Esophagus squamous epithelium (tissue), 5 donors: ENCODE measurements at places on chromosomes 11 and 22.

DNA sequence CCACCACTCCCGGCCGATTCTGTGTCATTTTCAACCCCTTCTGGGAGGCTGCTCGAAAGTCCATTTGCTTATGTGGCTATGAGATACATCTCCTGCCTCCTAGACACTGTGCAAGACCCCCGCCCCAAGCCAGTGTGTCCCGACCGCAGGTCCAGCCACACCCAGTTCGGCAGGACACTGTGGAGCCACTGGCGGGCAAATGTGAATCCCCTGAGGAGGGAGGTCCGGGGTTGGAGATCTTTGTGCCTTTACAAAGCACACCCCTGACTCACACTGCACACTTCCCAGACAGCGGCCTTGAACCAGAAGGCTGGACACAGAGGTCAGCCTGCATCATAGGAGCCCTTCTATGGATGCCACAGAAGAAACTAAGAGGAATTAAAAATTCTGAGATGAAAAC is 17.4 kb downstream of the FXYD6 start:
- DNase-seq, result no peak

DNA sequence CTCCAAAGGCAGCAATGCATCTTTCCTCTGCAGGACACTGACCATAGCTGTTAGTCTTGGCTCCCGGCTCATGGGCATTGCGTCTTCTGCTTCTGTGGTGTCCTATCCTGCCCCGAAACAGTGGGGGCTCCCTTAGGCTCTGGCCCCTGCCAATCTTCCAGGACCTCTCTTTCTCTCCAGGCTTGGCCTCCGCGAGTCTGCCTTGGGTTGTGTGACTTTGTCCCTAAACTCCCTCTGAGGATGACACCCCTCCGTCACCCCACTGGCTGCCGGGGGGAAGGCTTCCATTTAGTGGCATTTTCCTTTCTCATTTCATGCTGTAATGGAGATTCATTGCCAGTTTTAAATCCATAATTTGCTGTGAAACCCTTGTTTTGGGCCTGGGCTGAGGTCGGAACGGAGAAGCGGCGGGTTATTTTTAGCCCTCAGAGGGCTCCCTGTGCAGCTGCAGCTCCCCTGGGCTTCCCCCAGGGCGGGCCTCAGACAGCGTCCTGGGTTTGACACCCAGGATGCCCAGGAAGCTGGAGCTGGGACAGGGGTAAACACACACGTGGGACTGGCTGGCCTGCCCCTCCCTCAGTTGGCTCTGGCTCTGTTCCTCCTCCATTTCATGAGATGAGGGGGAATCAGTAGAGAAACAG is 156.1 kb downstream of the ST3GAL4 start:
- no peak for DNase-seq

GRCh38 chr11:75035911-75036565 is 47.3 kb downstream of the NEU3 start:
- no peak for DNase-seq

GRCh38 chr11:35593143-35593542 is 25.1 kb upstream of the FJX1 start:
- DNase-seq, result no peak

DNA sequence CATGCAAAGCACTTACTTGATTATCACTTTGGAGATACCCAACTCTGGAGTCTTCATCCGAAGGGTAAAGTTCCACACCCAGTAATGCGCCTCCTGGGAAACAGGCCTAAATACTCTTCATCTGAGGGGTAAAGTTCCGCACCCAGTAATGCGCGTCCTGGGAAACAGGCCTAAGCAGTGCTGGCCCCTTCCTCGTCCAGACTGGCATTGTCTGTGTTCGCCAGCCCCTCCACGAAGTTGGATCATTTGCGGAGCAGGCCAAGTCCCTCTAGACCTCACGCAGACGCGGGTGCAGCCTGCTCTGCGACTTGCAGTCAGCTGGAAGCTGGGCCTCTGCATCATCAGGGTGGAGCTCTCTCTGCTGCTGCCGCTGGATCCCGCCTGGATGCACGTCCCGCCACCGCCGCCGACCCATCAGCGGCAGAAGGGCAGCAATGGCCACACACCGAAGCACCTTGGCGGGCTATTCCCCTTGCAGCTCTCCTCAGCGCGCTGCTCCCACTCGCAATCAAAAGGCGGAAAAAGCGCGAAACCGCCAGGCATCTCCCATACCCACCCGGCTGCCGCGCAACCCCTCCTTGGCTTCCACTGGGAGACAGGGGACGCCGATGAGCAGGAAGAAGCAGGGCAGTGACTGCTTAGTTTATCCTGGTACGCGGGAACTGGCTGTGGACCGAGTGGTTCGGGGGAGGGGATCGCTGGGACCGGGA is 34.1 kb upstream of the GLYATL1 start:
- no peak for DNase-seq

- DNase-seq, result no peak
Observed at GRCh38 chr11:8826901-8827560, 84.0 kb upstream of the AKIP1 start.

DNA sequence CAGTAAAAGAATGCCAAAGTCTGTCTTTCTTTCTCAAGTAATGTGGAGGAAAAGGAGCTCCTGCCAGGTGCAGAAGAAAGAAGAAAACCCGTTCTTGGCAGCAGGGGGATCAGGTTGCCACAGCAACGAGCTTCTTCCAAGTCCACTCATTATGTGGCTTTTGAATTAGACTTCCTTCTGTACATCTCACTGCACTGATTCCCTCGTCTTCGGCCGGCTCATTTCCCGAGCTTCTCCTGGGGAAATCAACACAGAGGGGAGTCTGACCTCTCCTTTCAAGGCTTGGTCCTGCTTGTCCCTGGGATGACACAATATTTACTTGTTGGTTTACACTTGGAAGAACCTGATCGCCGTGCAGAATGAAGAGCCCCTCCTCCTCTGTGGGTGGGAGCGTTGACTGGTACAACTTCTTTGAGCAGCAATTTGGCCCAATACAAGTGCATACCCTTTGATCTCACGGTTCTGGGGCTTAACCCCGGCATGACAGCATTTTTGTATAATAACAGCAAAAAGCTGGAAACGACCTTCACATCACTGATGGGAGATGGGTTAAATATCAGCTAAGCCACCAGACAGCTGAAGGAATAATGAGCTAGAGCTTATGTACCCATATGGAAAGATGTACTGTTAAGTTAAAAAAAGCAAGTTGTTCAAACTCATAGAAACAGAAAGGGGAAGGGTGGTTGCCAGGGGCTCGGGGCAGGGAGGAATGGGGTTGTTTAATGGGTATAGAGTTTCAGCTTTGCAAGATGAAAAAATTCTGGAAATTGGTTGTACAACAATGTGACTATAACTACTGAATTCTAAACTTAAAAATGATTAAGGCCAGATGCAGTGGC is 35.4 kb downstream of the MCHR1 start:
- DNase-seq, result no peak

DNA sequence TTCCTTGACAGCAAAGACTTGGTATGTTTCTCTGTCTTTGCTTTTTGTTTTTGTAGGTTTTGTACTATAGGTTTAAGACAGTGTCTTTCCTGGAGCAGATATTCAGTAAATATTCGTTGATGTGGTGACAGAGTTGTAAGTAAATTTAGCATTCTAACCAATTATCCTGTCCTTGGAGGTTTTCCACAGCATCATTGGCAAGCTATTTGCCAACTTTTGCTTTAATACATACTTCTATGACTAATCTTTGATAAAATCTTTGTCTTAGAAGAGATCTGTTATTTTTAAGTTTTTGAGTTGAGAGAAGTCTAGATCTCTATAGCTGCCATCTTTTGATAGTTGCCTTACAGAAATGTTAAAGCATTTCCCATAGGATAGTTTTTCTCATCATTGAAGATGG is 3.8 kb downstream of the USP47 start:
- DNase-seq, result no peak

- no peak for DNase-seq
Observed at GRCh38 chr11:1219446-1219833, 3.4 kb upstream of the MUC5B start.

GRCh38 chr11:102244681-102245409 is 72.4 kb upstream of the BIRC3 start:
- no peak for DNase-seq

GRCh38 chr22:28180804-28181731 is 262.0 kb upstream of the PITPNB start:
- DNase-seq, result no peak

GRCh38 chr22:46764140-46764680 is 1.8 kb downstream of the TBC1D22A start:
- DNase-seq, result no peak

GRCh38 chr11:117281159-117281558 is 10.0 kb upstream of the BACE1-AS start:
- no peak for DNase-seq

DNA sequence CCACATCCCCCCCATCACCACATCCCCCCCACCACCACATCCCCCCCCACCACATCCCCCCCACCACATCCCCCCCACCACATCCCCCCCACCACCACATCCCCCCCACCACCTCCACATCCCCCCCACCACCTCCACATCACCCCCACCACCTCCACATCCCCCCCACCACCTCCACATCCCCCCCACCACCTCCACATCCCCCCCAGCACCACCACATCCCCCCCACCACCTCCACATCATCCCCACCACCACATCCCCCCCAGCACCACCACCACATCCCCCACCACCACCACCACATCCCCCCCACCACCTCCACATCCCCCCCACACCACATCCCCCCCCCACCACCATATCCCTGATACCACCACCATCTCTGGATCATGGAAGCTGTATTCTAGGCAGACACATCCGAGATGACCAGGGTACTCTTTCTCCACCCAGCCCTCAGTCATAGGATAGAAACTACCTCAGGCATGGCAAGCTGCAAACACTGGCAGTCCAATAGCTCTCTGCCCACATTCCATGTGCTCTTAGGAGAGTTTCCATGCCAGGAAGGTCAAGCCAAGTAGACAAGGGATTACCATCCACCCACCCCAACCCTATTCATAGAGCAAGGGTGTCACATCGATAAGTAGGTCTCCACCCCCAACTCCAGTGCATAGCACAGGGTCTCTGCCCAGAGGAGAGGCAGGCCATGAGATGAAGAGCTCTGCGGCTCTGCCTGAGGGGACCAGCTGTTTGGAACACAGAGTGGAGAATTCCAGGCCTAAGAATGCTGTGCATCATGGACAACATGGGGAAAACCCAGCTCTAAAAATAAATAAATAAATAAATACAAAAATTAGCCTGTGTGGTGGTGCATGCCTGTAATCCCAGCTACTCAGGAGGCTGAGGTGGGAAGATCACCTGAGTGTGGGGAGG is 33.0 kb upstream of the TEAD1 start:
- no peak for DNase-seq

GRCh38 chr11:64611869-64612646 is 21.0 kb downstream of the SLC22A12 start:
- DNase-seq, result no peak

GRCh38 chr11:128779036-128779435 is 85.2 kb downstream of the FLI1 start:
- DNase-seq, result no peak

GRCh38 chr11:23604966-23605365 is 744.7 kb upstream of the CCDC179 start:
- DNase-seq, result no peak

GRCh38 chr11:76802621-76803020 is 19.5 kb downstream of the TSKU start:
- no peak for DNase-seq

DNA sequence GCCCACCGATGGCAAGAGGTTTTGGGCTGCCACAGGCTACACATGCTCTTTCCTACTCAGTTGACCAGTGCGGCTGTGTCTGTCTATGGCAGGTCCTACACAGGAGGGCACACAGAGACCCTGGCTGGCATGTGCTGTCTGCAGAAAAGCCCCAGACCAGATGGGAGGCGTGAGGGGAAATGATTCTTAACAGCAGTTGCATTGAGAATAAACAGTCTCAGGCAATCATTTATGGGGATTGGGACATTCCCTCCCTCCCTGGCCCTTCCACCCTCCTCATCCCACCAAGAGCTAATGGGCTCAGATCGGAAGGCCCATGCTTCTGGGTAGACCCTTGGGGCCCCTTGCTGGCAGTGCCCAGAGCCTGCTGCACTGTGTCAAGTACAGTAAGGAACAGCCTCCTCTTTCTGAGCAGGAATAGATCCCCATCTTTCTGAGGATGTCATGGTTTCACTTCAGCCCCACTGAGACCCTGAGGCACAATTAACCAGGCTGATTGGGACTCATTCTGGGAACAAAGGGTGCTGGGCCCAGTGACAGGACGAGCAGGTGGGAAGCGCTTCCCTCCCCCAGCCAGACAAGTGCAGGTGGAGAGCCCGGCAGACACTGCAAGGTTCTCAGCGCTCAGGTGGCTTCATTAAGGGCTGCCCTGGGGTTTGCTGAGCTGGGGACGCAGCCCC is 28.3 kb downstream of the TSPAN18 start:
- no peak for DNase-seq

DNA sequence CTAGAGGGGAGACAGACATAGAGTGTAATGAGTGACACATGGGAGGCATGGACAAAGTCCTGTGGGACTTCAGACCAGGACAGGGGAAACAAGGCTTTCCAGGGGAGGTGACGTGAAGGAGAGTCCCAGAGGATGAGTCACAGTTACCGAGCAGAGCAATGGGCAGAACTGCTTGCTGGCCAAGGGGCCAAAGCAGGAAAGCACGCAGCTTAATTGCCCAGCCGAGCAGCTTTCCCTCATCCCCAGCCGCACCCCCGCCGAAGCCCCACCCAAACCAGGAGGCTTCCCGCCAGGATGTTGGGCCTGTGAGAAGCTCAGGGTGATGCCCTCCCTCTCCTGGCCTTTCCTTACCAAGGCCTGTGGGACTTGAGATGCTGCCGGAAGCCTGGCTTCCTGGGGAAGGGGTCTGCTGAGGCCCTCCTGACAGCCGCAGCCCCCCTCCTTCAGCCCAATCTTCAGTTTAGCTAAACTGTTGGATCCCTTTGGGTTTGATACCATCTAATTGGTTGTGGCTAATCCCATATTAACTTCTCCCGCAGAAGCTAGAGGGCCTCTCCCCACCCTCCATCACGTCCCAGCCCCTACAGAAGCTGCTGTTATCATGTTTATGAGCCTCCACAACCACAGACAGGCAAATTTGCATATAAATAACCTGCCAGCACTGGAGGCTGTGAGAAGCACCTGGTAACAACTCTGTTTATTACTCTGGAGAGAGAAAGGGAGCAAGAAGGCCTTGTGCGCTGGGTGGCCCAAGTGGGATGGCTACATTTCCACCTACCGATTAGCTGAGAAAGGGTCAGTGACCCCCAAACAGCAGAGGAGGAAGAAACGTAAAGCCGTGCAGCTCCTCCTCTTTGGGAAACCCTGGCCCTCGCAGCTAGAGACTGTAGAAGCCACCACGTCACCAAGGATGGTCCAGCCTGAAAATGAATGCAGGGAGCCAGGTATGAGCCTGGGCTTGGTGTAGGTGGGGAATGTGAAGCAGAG is 80.0 kb downstream of the TRIM29 start:
- DNase-seq, result no peak

DNA sequence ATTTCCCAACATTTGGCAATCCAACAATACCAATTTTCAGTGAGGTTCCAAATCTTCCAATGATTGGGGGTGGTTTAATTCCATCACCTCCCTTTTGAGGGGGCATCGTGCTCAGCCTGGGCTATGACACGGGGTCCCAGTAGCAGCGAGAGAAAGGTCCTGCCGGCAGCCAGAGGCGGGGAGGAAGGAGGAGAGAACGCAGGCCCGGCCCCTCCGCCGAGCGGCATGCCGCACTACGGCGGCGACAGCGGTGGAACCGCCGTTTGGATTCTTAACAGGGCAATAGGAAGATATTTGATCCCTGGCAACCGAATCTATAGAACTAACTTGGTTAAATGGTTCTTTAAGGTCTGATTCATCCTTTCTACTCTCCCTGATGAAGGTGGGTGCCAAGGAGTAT is 18.3 kb upstream of the NDUFA6 start:
- no peak for DNase-seq

- DNase-seq, result no peak
Observed at GRCh38 chr22:20238536-20238900, 29.6 kb downstream of the RTN4R start.
